Glutamatergic neuron (in vitro differentiated cells): ENCODE measurements at places on chromosomes 5 and 9. TPM values are rescaled to one million over a fixed set of nuclear protein-coding genes. Genes with fewer than 3 reads are reported as not detected.

DNA sequence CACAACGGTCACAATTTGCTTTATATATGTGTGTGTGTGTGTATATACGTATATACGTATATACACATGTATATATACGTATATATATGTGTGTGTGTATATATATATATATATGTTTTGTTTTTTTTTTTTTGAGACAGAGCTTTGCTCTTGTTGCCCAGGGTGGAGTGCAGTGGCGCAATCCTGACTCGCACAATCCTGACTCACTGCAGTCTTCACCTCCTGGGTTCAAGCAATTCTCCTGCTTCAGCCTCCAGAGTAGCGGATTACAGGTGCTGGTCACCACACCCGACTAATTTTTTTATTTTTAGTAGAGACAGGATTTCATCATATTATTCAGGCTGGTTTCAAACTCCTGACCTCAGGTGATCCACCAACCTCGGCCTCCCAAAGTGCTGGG, 3.1 kb downstream of the RNF38 start:
- no peak for DNase-seq

- no peak for DNase-seq
Observed at GRCh38 chr5:135149956-135150723, 116.1 kb upstream of the PITX1 start.

GRCh38 chr5:65651144-65651543, 26.3 kb downstream of the SHLD3 start:
- DNase-seq: no peak

DNA sequence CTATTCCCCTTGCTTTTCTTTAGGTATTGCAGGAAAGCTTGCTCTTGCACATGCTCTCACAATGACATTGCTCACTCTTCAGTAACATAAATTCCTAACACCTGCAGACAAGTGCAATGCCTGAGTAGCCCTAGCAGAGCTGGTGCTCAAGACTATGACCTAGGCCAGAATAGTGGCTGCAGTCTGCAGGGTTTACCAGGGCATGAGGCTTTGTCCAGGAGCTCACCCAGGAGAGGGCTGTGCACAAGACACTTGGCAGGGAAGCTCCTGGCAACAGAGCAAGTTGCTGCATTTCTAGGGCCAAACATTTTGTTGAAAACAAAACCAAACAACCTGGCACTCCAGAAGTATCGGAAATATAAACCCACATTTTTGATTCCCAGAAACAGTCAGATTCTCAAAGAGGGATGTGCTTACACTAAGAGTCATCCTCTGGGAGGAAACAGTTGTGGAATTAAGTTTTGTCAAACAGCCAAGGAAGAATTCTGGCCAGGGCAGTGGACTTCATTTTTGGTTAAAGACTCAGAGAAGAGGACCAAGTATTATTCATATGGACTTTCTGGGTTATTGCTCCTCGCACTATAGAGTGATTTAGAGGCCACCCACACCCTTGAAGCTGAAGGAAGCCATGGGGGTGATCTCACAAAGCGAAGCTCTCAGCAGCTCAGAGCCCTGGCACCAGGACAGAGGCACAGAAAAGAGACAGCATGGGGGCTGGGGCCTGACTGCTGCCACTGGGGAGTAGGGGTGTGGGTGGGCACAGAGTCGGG, 44.9 kb downstream of the MACROH2A1 start:
- DNase-seq: no peak

GRCh38 chr5:148909766-148910165, 83.4 kb downstream of the ADRB2 start:
- DNase-seq: no peak

DNA sequence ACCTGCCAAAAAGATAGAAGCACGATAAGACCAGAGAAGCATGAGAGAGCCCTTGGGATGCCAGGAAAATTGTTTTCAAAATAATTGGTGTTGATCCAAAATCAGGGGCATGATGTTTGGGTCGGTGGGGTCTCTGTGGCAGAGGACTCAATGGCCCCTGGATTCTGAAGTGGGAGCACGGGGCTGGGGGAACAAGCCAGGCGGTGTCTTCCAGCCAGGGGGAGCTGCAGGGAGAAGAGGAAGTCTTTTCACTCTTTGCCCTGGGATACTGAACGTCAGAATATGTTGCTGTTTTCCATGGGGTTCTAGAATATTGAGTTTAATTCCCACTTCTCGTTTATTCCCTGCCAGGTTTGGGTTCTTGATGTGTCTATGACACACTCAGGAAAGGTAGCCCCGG, 20.4 kb downstream of the TSPAN17 start:
- no peak for DNase-seq

- no peak for DNase-seq
Observed at GRCh38 chr5:90747693-90748092, 189.1 kb downstream of the ADGRV1 start.

DNA sequence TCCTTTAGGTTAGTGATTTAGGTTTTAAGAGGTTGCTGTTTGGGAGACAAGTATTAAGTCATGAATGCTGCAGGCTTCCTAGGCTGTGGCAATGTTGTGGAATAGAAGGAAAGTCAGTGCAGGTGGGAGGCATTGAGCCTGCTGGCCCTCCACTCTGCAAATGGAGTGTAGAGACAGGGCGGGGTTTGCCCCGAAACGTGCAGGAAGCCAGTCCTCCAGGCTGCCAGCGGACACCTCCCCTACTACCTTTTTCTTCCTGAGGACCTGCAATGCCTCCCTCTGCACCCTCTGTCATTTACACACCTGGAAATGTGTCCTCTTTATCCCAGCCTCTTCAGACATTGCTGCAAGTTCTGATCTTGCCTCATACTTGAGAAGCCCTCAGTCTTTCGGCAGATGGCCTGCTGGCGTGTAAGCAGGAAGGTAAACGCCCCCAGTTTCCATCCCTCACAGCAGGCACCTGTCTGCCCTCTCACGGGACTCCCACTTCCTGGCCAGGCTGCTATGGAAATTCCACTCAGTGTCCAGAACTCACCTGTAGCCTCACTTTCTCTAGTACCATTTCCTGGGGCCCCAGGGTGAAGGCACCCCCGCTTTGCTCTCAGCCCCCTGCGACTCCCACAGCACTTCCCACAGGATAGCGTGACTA, 81.6 kb upstream of the BOD1 start:
- no peak for DNase-seq

- DNase-seq: no peak
Observed at GRCh38 chr5:177388521-177389052, 4.4 kb downstream of the SLC34A1 start.

DNA sequence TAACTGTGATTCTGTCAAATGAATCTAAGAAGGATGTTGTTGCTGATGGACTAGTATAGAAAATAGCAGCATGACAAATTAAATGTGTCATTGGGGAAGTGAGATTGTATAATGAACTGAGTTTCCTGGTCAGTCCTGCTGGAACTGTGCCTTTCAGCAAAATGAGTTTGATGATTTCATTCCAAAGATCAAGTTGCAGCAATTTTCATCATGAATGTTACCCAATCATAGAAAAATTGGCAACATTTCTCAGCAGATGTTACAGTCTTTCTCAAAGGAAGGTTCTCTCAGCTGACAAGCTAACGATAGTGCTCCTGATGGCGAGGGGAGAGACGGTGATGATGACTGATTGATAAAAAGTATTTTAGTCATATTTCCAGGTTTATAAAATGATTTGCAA, 10.7 kb downstream of the PCDHAC2 start:
- DNase-seq: no peak

- DNase-seq: peak; percentile 18
Observed at GRCh38 chr5:116864157-116864837, 289.7 kb upstream of the SEMA6A start.

DNA sequence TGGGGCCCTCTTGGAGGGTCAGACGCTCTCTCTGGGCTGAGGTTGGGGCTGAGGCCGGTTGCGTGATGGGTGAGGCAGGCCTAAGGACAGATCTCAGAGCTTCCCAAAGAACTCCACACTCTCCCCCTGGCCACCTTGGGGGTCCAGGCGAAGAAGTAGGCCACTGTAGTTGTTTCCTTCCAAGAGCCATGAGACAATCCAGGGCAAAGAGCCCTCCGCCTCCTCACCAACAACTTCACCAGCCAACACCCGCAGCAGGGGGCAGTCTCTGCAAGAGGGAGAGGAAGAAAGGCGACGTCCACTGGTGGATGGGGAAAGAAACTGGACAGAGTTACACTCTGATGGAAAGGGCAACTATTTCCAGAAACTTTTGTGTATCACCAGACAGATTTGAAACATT, 10.7 kb downstream of the SLC35A4 start:
- no peak for DNase-seq

- DNase-seq: peak; percentile 65
Observed at GRCh38 chr9:69324549-69325401, at the start of gene ENTREP1. ENTREP1 (plus strand) TSS chr9:69325215; CDS start chr9:69325310, 95 bp downstream.

- no peak for DNase-seq
Observed at GRCh38 chr5:65382582-65382981, 99.1 kb downstream of the ADAMTS6 start.

The SLC24A2 gene
- 5.1 TPM for total RNA-seq

The IFNE gene
- not detected for total RNA-seq
